ENCODE measurements at places on chromosomes 5 and 9.

DNA sequence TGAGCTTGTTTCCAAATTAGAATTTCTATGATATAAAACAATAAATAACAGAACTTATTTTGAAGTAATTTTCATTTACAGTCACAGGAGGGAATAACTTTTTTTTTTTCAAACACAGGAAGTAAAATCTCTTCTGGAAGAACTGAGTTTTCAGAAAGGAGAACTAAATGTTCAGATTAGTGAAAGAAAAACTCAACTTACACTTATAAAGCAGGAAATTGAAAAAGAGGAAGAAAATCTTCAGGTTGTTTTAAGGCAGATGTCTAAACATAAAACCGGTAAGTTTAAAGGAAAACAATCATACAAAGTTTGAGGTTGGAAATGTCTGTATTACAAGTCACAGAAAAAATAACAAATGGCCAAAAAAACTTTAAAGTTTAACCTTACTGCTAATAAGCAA is 41.6 kb downstream of the RAB14 start:
- no peak for DNase-seq

DNA sequence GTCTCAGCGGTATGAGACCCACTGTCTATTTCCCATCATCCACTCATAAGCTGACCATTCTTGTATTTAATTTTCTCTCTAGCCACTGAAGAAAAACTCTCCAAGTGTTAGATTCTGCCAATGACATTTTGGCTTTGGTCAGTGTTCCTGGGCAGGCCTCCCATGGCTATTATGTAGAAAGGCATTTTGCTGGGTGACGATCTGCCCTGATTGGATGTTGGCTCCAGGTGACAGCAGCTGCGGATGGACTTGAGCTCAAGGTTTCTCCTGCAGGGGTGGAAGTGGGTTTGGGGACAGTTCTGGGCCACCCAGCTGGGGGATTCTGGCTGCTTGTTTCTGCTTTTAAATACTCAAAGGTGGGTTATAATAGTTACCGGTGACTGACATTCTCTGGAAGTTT is 31.6 kb downstream of the ACSL6 start:
- no peak for DNase-seq

- DNase-seq, result no peak
Observed at GRCh38 chr5:53766673-53767072, 206.2 kb downstream of the NDUFS4 start.

GRCh38 chr5:14998491-14998890 is 126.9 kb upstream of the ANKH start:
- no peak for DNase-seq

DNA sequence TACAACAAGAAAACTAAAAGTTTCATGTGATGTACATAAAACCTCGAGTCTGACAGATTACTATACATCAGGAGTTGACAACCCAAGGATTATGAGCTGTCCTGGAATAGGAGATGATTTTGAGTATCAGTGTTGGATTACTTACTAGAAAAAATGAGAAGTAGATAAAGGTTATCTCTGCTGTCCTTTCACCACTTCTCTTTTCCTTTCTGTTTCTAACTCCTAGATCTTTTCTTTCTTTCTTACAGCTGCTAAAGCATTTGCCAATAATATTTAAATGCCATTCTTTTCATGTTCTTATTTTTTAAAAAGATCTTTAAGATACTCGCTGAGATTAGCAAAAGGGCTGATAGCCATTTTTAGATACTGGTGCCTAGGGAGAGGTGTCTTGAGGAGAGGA is 14.8 kb downstream of the RBM27 start:
- no peak for DNase-seq

GRCh38 chr5:150263801-150264621 is 25.6 kb downstream of the CAMK2A start:
- DNase-seq, result no peak

GRCh38 chr9:121210536-121210935 is 8.9 kb upstream of the RAB14 start:
- no peak for DNase-seq

GRCh38 chr9:92714787-92715487 is 45.0 kb upstream of the IPPK start:
- DNase-seq, result no peak

GRCh38 chr5:91171322-91171721 is 211.8 kb downstream of the ARRDC3 start:
- no peak for DNase-seq

GRCh38 chr5:2764581-2764980 is 13.1 kb upstream of the IRX2 start:
- no peak for DNase-seq

DNA sequence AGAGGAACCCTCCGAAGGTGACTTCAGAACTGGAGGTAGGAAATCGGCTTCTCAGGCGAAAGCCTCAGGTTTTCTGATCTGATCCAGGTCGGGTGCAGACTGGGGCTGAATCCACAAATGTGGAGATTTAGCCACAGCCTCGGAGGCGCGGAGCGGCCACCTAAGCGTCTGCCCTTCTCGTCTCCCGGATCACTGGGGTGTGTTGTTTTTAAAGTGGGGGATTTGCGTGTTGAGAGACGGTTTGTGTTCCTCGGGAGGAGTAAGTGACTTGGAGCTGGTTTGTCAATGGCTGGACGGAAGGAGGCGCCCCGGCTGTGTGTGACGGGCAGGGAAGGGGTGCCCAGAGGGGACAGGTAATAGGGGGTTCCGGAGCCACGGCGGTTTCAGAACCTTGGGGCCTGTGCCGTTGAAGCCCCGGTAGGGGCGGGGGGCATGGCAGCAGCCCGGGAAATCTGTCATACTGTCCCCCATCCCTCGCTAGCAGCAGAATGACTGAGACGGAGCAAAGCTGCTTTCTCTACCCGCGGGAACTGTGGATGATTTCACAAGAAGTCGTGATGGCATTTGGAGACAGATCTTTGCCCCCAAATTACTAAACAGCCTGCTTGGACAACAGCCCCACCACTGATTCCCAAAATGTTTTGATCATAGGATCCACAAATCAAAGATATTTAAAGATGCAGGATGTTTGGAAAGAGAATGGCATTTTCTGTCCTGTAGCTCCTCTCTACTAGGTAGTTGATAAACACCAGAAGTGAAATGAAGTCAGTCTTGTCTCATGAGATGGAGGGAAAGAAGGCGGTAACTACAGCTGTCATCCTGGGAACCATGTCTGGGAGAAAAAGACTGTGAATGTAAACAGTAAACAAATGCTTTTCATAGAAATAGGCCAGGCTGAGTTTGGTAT is 216.5 kb downstream of the PDZD2 start:
- no peak for DNase-seq

- no peak for DNase-seq
Observed at GRCh38 chr5:56457887-56458812, 225.0 kb upstream of the ANKRD55 start.

GRCh38 chr9:136975644-136976043 is 1.7 kb upstream of the PTGDS start:
- DNase-seq, result no peak

GRCh38 chr9:16579872-16580432 is 290.5 kb downstream of the BNC2 start:
- DNase-seq, result no peak

- DNase-seq, result no peak
Observed at GRCh38 chr5:78211052-78211451, 83.4 kb downstream of the AP3B1 start.

- no peak for DNase-seq
Observed at GRCh38 chr5:14608169-14608568, 26.6 kb downstream of the OTULINL start.

GRCh38 chr5:158552241-158552640 is 547.5 kb downstream of the EBF1 start:
- DNase-seq, result no peak
